ENCODE measurements at places on chromosomes 4 and X. TPM values are rescaled to one million over a fixed set of nuclear protein-coding genes. Genes with fewer than 3 reads are reported as not detected.

SEC24B gene
- total RNA-seq, result 6.1 TPM

STPG2 gene
- not detected for total RNA-seq

CENPVL2 gene
- not detected for total RNA-seq

CXCL1 gene
- total RNA-seq, result 32.4 TPM

VEGFD gene
- total RNA-seq, result not detected

FDCSP gene
- not detected for total RNA-seq

ZMAT1 gene
- total RNA-seq, result 0.04 TPM

TLR6 gene
- total RNA-seq, result 3.0 TPM

GPR119 gene
- not detected for total RNA-seq

ADRA2C gene
- total RNA-seq, result 0.16 TPM

ZNF630 gene
- 0.38 TPM for total RNA-seq

SYP gene
- total RNA-seq, result 2.2 TPM

MAB21L2 gene
- total RNA-seq, result not detected

DDX53 gene
- total RNA-seq, result not detected

SSX4B gene
- total RNA-seq, result 0.53 TPM

NLGN4X gene
- total RNA-seq, result 24.3 TPM

TMSB15A gene
- 0.68 TPM for total RNA-seq

SPANXA1 gene
- total RNA-seq, result 18.7 TPM

CLDN34 gene
- total RNA-seq, result 0.13 TPM

GUCY1B1 gene
- not detected for total RNA-seq

CLNK gene
- total RNA-seq, result not detected

SH3RF1 gene
- 9.4 TPM for total RNA-seq

PAGE1 gene
- 7.5 TPM for total RNA-seq

CXCL5 gene
- total RNA-seq, result not detected

HSFX2 gene
- total RNA-seq, result not detected

HTR2C gene
- total RNA-seq, result not detected

P2RY10 gene
- not detected for total RNA-seq

COQ2 gene
- total RNA-seq, result 13.5 TPM

PNMA6F gene
- not detected for total RNA-seq

GRID2 gene
- 5.3 TPM for total RNA-seq

MAGEC1 gene
- 0.15 TPM for total RNA-seq

MND1 gene
- total RNA-seq, result 22.7 TPM

FGD1 gene
- 2.9 TPM for total RNA-seq

RNF212 gene
- not detected for total RNA-seq

CCDC160 gene
- 0.08 TPM for total RNA-seq

WDR17 gene
- total RNA-seq, result 3.7 TPM

C4orf50 gene
- total RNA-seq, result 0.03 TPM

Measured in A375 (cell line).